Right kidney (tissue), 9 donors: ENCODE measurements at places on chromosomes 7 and 10.

DNA sequence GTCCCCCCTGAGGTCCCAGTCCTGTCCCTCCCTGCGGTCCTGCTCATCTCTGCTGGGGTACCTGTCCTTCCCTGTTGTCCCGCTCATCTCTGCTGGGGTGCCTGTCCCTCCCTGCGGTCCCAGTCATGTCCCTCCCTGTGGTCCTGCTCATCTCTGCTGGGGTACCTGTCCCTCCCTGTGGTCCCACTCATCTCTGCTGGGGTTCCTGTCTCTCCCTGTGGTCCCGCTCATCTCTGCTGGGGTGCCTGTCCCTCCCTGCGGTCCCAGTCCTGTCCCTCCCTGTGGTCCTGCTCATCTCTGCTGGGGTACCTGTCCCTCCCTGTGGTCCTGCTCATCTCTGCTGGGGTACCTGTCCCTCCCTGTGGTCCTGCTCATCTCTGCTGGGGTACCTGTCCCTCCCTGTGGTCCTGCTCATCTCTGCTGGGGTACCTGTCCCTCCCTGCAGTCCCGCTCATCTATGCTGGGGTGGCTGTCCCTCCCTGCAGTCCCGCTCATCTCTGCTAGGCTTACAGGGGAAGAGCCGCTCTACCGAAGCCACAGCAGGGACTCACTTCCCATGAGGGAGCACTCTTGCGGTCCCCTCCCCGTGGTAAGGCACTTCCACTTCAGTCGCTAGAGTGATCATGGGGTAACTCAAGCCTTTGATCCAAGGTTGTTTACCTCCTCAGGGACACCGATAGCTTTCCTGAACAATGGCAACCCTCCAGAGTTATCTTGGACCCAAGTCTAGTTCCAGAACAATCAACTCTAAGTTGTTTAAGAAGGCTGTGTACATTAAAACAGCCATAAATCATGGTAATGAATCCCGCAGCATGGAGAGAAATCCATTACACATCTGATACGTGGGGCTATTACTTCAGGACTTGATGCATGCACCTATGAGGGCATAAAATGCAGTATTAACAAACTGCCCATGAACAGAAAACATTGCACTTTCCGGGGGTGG, 46.8 kb upstream of the MNX1 start:
- DNase-seq: no peak

DNA sequence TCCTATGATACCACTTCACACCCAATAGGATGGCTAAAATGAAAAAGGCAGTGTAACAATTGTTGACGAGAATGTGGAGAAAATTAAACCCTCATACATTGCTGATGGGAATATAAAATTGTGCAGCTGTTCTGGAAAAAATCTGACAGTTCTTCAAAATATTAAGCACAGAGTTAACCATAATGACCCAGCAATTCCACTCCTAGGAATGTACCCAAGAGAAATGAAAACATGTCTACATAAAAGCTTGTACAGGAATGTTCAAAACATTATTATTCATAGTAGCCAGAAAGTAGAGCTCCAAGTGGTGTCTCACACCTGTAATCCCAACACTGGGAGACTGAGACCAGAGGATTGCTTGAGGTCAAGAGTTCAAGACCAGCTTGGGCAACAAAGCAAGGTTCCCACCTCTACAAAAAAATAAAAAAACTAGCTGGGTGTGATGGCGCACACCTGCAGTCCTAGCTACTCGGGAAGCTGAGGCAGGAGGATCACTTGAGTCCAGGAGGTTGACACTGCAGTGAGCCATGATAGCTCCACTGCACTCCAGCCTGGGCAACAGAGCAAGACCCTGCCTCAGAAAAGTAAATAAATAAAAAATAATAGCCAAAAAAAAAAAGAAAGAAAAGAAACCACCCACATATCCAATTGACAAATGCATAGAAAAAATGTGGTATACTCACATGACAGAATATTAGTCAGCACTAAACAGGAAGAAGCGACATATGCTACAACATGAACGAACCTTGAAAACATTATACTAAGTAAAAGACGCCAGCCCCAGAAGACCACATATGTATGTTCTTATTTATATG, 5.0 kb downstream of the RHEB start:
- no peak for DNase-seq

GRCh38 chr7:3068530-3068929, 24.9 kb upstream of the CARD11 start:
- DNase-seq: no peak

DNA sequence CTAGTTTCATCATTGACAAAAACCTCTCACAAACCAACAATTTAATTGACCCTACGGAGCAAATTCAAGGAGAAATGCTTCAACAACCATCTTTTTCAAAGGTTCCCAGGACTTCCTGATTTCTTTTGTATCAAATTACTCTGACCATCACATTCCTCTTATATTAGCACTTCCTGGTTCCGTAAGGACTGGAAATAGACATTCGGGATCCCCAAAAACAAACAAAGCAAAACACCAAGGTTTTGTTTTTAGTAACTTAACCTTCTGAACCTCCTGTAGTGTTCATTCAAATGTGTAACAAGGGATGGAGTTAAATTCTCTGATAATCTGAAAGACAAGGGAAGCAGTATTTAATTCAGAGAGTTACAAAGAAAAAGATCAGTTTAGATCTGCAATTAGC, 387.6 kb upstream of the NRP1 start:
- DNase-seq: no peak

DNA sequence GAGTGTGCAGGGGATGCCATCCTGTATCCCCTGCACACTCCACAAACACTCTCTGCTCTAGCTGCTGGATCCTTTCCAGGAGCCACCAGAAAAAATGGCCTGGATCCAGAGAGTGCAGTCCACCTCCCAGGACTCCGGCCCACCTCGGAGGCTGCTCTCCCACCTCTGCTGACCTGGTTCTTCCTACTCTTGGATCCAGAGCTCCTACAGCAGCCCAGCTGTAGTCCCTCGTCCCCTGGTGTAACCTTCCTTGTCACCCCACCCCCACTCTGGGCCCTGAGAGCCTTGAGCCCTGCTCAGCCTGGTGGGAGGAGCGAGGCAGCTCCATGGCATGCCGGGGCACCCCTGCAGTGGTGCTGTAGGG, 54.4 kb downstream of the GOLGA7B start:
- DNase-seq: no peak

DNA sequence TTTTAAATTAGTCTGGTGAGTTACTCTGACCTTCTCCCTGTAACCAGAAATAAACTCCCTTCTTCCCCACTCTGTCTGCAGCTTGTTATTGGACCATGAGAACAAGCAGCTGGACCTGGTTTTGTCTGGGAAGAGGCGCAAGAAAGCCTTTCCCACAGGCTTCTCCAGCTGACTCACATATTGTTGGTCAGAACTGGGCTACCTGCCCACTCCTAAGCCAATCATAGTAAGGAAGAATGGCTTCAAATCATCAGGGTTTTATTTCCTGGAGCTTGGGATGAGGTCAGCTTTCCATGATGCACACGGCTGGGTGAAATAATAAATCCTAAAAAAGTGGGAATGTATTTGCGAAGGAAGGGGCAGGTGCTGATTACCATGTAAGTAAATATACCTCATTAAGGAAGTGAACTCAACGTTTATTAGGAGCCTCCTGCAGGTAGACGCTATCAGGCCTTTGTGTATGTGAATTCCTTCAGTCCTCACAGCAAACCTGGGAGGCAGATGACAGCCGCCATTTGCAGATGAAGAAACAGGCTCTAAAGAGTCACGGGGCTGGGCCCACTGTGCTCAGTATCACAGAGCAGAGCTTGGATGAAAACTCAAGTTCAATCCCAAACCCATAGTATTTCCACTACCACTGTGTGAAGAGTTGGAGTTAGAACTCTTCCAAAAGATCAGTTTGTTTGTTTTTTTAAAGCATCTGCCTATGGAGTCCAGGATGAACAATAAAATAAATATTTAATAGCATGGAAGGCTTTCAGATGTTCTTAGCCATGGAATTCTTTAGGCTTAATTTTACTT, 32.8 kb downstream of the IL15RA start:
- peak; percentile 38 for DNase-seq

GRCh38 chr10:88417387-88418030, 165.6 kb downstream of the RNLS start:
- DNase-seq: no peak

DNA sequence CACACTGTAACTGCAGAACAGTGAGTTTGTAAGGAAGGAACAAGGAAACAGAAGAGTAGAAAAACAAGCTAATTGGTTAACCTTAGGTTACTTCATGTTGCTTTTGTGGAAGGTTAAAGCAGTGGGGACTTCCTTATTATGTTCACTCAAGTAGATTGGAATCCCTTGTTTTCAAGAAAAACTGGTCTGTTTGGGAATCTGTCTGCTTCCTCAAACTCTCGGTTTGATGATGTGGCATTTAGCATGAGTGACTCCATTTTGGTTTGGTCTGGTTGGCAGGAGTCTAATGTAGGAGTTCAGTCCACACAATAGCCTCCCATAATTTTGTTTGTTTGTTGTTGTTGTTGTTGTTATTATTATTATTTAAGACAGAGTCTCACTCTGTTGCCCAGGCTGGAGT, 3.8 kb upstream of the TRIM56 start:
- no peak for DNase-seq

GRCh38 chr7:20218279-20218678, 1.1 kb upstream of the MACC1 start:
- DNase-seq: no peak

DNA sequence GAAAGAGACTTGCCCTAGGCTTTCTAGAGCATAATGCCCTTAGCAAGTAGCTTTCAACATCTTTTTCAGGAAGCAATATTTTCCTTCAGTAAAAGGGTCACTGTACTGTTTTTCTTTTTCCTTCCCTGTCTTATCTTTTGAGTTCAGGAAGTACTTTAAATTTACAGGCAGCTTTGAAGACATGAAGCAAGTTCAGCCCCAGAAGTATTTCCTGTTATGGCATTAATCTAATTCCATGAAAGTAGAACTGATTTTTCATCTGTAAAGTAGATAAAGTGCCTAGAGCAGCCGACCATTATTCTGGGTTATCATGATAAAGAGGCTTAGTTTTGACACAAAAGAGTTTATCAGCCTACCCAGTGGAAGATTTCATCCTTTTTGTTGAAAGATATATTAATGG, 288.2 kb downstream of the ADK start:
- no peak for DNase-seq

GRCh38 chr10:102283890-102284289, 38.6 kb downstream of the GBF1 start:
- DNase-seq: no peak

GRCh38 chr7:24952464-24952863, 27.5 kb downstream of the OSBPL3 start:
- DNase-seq: no peak

- no peak for DNase-seq
Observed at GRCh38 chr10:44731283-44731682, 179.9 kb upstream of the TMEM72 start.

DNA sequence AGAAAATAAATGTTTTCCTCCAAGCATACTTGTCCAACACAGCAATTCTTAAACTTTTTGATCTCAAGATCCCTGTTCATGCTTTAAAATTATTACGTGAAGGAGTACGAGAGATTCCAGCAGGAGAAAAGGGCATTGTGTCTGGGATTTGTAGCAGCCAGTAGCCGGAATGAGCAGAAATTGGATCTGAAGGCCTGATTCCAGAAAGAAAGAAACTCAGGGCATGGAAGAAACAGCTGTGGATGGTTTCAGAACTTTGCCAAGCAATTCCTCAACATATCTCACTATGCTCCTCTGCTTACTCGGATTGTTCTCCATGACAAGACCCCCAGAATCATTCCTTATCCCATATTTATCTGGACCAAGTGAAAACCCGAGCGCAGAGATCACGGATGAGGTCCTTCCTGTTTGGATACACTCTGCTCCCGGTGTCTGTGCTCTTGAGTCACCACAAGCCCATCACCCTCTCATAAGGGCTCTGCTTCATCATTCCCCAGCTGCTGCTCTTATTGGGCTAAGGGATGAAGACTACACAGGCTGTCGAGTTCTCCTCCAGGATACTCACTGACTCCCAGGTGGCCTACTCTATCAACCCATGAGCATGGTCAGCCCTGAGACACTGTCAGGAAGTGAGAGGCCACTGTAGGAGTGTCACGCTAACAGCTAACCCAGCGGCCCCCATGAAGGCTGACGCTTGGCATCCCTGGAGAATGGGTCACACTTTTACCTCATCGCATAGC, 121.0 kb upstream of the LANCL2 start:
- no peak for DNase-seq

DNA sequence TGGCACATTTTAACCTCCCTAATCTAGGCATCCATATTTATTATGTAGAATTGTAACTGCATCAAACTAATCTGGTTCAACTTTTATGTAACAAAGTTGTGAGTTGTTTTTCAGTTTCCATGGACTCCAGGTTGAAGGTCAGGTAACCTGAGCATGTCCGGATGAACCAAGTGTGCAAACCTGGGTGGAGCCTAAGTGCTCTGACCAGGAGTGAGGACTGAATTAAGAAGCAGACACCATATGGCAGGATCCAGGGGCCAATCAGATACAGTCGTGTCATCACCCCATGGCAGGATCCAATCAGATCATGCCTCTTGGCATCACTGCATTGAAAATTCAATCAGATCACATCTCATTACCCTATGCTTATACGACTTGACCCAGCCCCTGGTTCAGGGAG, 41.2 kb upstream of the PHYHIPL start:
- DNase-seq: no peak

DNA sequence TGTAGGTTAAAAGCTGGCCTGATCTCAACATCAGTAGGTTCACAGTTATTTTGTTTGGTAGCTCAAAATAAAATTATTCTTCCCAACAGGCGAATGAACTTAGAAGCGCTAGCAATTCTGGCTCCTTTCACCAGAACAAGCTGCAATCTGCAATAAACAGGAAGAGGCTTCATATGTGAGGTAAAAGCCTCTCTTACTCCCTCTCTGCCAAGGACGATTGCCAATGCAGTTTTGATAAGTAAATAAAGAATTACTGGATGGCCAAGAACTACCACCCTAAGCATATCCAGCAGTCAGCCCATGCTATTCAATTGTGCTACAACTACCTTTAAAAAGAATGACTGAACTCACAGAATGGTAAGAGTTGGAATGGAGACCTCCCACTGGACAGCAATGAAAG, 150.0 kb upstream of the LAMB4 start:
- DNase-seq: no peak

DNA sequence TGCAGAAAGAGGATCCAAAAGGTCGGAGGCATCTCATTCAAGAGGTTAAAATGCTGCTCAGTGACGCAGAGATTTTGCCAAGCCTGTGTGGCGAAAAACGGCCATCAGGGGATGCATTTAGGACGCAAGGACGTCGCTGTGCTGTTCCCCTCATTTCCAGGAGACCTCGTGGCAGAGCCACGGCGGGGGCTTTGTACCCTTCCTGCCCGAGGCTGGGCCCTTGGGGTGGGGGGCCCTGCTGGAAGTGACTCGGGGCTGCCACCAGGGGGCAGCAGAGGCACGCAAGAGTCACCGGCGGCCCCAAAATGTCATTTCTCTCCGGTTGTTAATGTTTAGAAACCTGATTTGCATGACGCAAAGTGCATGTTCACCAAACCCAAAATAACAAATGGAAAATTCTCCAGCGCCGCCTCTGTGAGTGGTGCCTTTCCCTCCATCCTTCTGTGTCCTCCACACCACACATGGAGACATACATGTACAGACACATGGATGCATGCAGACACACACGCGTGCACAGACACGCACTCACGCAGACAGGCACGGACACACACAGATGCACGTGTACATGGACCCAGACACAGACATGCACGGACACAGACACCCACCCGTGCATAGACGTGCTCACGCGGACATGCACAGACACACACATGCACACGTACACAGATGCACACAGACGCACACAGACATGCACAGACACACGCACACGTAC, 51.0 kb upstream of the NKX6-2 start:
- peak; percentile 62 for DNase-seq

GRCh38 chr10:97888641-97889262, 39.1 kb downstream of the GOLGA7B start:
- peak; percentile 27 for DNase-seq

- peak; percentile 97 for DNase-seq
Observed at GRCh38 chr10:6202684-6203330, at the start of gene PFKFB3. PFKFB3 (plus strand) TSS chr10:6202932; CDS start chr10:6203261, 329 bp downstream.
